ENCODE measurements at places on chromosomes 11 and 22.

GRCh38 chr11:65786786-65787636 lies at the start of gene OVOL1:
Gene OVOL1, plus strand, starts transcription at chr11:65787063. Its CDS starts 311 bp downstream, at chr11:65787374.
- DNase-seq = no peak

GRCh38 chr22:22239311-22239939 lies 5.2 kb upstream of the VPREB1 start:
- no peak for DNase-seq

GRCh38 chr11:1305063-1305495 lies 4.4 kb downstream of the TOLLIP start:
- peak; percentile 47 for DNase-seq

GRCh38 chr22:39068033-39068785 lies 8.9 kb upstream of the APOBEC3G start:
- DNase-seq = no peak

DNA sequence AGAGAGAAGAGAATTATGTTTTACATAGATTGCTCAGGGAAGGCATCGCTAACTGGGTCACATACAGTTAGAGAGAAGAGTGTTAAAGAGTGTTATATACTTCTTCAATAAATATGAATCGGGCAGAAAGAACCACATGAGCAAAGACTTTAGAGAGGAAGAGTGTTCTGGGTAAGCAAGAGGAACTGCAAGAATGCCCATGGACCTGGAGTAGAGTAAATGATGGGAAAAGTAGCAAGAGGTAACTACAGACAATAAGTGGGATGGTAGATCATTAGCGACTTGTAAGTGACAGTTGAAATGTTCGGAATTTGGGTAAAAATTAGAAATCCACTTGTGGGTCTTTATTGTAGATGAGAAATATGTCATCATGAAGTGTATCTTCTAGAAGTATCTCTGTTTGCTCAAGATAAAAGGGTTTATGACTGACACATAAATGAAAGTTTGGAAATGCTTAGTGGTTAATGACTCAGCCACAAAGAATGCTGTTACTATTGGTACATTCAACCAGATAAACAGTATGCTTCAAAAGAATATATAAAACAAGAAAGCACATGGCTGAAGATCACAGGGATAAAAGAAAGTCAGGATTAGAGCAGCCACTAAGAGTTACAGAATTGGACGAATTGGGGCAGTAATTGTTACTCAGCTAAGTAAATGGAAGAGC lies 229.3 kb downstream of the CASP12 start:
- no peak for DNase-seq

GRCh38 chr22:30336752-30337460 lies 10.2 kb upstream of the TBC1D10A start:
- no peak for DNase-seq

DNA sequence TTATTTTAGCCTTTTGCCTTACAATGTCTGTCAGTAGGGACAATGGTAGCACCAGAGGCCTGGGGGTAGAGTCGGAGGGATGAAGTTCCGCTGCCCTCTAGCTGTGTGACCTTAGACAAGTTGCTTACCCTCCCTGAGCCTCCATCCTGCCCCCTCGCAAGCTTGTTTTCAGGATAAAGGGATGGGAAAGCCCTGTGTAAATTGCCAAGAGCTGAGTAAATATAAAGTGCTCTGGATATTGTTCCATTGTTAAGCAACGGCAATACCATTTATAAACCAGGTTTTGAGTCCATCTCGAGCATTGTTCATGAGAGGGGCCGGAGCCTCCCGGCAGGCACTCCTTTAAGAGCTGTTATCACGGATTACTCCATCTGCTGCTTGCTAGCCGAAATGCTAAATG lies 72.9 kb downstream of the ZBTB16 start:
- no peak for DNase-seq

DNA sequence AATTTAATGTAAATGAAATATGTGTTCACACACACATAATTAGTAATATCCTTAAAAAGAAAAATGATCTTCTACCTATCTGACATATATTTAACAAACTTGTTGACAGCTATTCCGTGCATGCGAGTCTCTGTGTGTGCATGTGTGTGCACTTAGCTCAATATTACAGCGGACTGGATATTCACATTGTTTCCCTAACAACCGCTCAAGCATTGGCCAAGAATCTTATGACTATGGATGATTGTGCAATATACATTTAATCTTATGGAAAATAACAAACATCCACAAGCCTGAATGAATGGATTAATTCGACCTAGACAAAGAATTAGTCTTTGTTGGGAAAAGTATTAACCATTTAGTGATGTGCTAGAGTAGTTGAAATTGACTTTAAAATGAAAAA lies 1078.6 kb downstream of the LRRC4C start:
- DNase-seq = no peak

GRCh38 chr11:119701591-119702549 lies 27.1 kb downstream of the NECTIN1 start:
- DNase-seq = no peak

DNA sequence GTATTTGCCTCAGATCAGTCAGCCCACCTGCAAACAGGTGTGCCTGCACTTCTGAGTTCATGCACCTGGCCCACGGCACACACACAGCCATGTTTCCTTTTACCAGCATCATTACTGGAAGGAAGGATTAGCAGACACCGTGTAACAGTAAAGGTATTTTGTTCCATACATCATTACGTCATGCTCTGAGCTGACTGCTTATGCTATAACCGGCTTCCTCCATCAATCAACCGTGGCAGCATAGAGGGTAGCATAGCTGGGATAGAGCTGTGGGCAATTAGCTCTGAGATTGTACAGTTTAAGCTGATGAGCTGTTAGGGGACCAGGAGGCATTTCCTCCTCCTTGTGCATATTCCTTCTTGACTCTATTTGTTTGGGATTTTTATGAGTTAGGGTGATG lies 102.4 kb downstream of the ME3 start:
- DNase-seq = no peak

GRCh38 chr22:36445158-36445668 lies 36.2 kb downstream of the TXN2 start:
- DNase-seq = no peak

DNA sequence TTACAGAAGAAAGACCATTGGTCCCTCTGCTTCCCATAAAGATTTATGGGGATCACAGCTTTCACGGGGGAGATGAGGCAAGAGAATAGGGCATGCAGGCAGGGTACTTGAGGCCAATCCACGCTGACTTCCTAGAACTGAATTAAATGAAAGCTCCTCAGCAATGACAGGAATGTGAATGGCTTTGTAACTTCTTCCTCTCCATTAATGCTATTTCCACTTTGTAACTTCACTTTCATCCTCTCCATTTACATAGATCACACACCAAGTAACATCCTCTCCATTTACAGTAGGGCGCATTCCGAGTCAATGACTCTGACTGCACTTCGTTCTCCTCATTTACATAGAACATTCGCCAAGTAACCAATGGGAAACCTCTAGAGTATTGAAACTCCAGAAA lies 89.8 kb downstream of the PIWIL4 start:
- no peak for DNase-seq

DNA sequence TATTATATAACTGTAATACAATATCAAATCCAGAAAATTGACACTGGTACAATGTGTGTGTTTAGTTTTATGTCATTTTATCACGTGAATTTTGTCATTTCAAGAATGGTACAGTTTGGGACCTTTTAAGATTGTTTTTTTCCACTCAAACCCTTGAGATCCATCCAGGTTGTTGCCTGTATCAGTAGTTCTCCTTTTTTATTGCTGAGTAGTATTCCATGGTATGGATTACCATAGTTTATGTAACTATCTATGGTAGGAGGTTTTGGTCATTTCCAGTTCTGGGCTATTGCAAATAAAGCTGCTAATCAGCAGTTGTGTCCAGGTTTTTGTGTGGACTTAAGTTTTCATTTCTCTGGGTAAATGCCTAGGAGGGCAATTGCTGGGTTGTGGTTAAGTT lies 25.1 kb downstream of the EED start:
- no peak for DNase-seq

GRCh38 chr11:120208777-120209176 lies 2.1 kb upstream of the OAF start:
- no peak for DNase-seq

DNA sequence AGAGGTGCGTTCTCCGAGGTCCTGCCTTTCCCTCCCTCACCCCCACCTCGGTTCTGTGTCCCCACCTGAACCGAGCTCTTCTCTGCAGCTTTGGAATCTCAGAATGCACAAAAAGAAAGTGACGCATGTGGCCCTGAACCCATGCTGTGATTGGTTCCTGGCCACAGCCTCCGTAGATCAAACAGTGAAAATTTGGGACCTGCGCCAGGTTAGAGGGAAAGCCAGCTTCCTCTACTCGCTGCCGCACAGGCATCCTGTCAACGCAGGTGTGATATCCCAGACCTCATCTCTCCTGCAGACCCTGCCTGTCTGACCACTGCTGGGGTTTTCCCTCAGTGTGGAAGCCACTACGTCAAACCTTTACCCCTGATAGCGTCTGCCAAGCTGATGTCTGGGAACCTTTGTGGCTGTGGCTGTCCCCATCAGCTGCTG lies 13.9 kb downstream of the ACP2 start:
- peak; percentile 68 for DNase-seq

DNA sequence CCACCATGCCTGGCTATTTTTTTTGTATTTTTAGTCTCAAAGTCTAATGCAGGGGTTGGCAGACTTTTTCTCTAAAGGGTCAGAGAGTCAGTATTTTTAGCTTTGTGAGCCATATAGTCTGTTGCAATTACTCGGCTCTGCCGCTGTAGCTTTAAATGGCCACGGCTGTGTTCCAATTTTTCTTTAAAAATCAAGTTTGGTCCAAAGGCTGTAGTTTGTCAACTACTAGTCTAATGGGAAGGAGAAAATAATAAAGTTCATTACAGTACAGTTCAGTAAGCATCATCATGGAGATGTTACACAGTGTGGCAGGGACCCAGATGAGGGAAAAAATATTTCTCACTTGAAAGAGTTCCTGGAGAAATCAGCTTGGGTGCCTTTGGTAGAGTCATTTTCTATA lies 107.6 kb downstream of the CSNK2A3 start:
- no peak for DNase-seq

DNA sequence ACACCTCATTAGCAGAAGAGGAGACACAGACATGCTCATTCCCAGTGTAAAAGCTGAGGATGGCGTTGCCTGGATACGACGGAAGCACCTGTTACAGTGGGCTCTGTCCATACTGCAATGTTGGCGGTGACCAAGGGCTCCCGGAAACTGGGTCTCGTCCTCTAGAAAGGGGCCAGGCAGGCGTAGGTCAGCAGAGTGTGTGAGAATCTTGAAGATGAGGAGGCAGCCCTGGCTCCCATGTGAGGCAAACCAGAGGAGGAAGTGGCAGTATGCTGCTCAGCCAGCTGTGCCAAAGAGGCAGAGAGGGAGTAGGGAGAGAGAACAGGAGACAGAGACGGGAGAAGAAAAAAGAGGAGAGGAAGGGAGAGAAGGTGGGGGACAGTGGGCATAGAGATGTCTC lies 10.3 kb downstream of the LTO1 start:
- DNase-seq = no peak

DNA sequence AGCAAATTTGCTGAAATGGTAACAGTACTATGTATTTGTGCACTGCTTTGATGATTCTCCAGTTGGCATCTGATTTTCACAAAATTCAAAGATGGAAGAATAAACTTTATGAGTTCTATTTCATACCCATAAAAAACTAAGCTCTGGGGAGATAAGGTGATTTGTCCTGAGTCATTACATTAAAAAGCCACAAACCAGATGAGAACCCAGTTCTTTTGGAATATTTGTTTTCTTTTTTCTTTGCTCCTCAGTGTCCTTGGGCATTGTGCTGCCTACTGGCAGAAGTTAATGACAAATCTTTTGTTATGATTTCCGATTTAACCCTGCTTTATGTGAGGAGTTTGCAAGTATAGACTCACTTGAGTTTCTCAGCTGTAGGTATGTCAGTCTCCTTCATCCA lies 45.4 kb upstream of the AMOTL1 start:
- no peak for DNase-seq

GRCh38 chr11:15605094-15605493 lies 490.4 kb downstream of the INSC start:
- no peak for DNase-seq

- DNase-seq = no peak
These were observed 71.3 kb downstream of the ATXN10 start for GRCh38 chr22:45742866-45743450.

DNA sequence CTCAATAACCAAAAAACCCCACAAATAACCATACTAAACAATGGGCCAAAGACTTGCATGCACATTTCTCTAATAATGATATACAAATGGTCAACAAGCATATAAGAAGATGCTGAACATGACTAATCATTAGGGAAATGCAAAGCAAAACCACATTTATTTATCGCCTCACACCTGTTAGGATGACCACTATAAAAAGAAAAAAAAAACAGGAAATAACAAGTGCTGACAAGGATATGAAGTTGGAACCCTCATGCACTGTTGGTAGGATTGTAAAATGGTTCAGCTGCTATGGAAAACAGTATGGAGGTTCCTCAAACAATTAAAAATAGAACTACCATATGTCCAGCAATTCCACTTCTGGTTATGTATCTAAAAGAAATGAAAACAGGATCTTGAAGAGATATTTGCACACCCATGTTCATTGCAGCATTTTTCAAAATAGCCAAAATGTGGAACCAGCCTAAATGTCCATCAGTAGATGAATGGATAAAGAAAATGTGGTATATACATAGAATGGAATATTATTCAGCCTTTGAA lies 66.2 kb downstream of the AMBRA1 start:
- DNase-seq = no peak

DNA sequence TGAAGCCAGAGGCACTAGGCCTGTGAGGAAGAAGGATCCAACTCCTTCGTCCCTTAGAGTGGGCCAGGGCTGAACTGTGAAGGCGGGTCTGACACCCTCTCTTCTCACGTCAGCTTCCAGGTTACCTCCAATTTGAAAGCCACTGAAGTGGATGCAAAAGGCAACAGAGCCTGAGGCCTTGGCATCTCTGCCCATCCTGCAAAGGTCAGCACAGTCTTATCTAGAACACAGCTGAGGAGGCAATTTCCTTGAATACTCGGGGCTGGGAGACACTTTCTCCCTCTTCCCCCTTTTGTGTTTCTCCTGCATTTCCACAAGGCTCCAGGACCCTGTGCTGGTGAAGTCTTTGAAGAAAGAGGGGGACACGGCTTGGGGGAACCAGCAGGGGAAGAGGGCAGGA lies 91.6 kb upstream of the PAX6 start:
- DNase-seq = no peak

DNA sequence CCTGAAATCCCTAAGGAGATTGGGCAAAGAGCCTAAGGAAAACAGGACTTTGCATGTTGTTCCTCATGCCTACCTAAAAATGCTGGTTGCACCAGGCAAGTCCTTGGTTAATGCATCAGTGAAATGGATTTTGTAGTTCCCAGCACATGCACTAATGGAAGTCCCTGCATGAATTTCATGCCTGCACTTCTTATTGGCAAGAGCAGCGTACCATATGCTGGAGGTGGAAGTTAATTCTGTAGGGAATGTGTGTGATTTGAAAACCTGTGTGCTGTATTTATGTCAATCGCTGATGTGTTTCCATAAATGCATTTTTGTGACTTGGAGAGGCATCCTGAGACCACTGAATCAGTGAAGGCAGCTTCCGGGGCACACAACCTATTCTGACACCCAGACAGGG lies 140.3 kb upstream of the MTNR1B start:
- DNase-seq = no peak

DNA sequence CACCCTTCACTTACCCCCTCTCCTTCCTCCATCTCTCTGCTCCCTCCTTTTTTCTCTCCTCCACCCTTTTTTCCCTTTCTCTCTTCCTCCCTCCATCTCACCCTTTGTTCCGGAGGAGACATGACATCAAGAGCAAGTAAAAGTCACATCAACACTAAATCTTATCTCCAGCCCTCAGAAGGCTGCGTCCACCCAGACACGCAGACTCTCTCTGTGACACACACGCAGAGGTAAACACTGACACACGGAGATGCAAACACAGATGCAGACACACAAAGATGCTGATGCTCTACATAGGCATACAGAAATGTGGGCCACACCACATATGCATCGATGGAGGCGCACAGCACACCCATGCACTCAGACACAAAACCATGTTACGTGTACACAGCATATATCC lies 27.0 kb downstream of the NRXN2 start:
- DNase-seq = no peak
